ENCODE measurements at places on chromosomes 2 and 18.

DNA sequence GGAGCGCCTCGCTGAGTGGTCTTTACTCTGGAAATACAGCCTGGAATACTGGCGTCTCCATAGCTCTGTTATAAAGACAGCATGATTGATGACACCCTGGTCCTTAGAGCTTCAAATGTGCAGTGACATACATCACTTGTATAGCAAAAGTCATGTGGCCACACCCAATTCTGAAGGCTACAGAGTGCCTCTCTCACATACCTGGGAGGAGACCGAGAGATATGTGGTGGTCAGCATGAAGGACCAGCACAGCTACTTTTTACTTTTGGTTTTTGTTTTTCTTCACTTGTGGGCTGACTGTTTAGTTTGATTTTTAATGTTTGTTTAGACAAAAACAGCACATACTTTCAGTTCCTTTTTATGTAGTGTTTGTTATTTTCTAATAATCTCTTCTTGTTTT lies 938.5 kb upstream of the SOX11 start:
- DNase-seq, result no peak

DNA sequence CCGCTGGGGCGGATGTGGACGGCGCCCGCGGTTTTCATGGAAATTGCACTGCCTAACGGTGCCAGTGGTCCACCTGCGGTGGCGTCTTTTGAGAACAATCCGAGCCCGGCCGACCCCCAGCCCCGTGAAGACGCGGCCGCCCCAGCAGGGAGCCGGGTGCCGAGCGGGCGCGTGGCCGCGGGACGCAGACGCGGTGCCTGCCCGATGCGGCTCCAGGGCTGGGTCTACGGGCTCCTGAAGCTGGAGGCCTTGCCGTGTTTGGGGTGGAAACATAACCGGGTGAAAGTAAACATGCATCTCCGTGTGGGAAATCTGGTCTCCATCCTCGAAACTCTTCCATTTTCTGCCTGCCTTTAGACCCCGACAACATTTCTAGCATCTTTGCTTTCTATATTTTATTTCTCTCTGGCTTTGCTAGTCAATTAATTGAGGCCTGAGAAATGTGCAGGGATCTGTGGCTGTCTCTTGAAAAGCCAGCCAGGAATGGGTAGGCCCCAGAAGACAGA lies 572 bp downstream of the INPP4A start:
- DNase-seq, result no peak

GRCh38 chr2:5164776-5165525 lies 527.2 kb upstream of the SOX11 start:
- DNase-seq, result no peak

DNA sequence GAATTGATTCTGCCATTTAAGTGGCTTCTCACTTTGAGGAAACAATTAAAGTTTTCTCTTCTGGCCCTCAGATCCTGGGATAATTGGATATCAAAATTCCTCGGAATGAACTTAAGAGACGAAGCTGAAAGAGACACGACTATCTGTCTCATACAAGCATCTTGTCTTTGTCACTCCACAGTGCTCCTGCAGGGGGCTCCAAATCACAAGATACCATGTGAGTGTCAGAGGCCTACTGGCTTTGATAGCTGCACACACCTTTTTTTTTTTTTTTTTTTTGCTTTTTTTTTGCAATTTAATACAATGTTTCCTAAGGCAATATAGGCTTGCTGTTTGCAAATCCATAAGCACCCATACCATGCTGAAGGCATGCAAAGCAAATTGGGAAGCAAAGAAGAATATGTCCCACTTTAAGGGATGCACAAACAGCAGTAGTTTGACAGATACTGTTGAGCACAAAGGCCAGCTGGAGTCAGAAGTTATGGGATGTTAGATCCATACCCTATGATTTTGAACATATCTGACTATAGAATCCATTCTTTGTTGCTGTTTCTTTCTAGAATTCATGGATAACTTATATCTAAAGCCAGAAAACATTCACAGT lies 109.0 kb upstream of the CBLN2 start:
- no peak for DNase-seq

DNA sequence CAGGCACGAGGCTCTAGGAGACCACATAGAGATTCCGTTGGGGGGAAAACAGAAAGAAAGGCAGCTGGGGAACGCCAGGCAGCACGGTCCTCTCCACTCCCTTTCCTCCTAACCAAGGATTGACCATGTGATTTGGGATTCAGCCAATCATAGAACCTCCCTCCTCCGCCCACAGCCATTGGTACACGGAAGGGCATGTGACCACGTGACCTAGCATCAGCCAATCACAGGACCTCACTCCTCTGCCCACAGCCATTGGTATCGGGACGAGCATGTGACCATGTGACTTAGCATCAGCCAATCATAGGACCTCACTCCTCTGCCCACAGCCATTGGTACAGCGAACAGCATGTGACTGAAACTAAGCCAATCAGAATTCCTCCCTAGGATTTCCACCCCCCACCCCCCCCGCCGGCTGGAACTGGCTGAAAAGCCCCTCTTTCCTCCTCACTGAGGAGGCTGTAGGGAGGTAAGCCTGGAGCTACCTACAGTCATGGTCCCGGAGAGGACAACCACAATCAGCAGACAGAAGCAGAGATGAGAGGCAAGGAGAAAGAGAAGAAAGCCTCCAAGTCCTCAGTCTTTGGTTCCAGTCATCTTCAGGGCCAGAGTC lies 7.6 kb downstream of the SERPINE2 start:
- no peak for DNase-seq

DNA sequence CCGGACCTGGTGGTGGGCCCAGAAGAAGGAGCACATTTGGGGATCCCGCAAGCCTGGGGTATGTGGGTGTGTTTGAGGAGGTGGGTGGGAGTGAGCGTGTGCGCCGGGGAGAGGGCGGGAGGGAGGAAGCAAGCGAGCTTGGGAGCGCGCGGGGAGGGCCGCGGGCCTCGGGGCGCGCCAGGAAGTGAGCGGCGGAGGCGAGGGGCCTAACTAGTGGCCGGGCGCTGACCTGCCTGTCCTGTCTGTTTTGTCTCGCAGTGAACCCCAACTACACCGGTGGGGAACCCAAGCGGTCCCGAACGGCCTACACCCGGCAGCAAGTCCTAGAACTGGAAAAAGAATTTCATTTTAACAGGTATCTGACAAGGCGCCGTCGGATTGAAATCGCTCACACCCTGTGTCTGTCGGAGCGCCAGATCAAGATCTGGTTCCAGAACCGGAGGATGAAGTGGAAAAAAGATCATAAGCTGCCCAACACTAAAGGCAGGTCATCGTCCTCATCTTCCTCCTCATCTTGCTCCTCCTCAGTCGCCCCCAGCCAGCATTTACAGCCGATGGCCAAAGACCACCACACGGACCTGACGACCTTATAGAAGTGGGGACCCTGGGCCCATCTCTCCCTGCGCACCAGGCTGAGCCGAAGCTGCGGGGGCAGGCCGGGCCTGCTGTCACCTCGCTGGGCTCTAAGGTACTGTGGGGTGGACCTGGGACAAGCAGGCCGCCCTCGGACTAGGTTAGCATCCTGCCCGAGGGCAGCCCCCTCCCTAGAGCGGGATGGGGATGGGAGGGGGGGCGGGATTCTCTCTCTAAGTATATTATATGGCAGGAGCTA lies 1.2 kb downstream of the HOXD4 start:
- DNase-seq, result no peak

- DNase-seq, result no peak
Observed at GRCh38 chr2:17573804-17574175, 33.3 kb downstream of the VSNL1 start.

DNA sequence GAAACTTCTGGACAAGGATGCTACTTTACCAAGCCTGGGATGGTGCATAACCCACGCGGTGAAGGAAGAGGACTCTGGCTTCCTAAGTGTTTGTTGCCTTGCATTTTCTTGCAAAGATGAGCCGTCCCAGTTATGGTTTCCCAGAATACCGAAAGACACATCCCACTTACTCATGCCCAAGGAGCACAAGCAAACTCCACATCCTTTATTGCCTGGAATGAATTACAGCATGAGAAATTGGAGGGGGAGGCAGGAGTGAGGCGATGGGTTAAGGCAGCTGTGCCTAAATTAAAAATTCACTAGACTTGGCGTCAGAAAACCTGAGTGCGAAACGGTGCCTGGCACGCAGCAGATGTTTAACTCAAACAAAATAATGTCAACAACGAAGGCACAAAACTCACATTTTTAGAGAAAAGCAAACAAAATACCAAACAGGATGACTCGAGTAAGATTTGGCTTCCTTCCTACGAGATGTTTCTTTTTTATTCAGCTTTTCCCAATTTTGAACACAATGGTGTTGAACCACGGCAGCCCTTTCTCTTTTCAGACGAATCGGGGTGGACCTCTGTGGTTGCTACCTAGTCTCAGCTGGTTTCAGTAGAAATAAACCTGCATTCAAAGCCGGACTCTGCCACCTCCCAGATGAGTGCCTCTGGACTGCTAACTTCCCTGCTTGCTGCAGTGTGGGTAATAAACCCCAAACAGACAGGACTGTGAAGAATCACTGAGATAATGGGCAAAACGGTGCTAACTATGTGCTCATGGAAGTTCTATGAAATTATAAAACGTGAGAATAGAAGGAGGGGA lies 100.3 kb upstream of the NCK2 start:
- no peak for DNase-seq

DNA sequence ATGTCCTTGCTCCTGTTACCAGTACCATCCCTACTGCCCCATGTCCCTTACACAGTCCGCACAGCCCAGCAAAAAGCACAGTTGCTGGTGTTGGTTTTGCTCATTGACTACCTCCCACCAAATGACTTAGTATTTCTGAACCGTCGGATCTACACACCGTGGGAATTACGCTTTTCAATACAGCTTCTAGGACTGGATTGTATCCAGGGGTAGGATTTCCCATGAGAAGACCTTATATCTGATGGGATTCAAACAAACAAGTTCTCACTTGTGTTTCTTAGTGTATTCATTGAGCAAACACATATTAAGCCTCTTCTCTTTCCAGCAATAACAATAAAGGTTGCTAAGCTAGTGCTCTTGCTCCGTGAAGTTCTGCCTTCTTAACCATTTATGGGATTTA lies 25.8 kb downstream of the TRAPPC12 start:
- no peak for DNase-seq

Measured in stimulated activated CD8-positive, alpha-beta memory T cell treated with anti-CD3 and anti-CD28 coated beads, Interleukin-15, amount 100 ng/mL, for 24 hours (primary cell).